Esophagus mucosa (tissue), 1 donor: ENCODE measurements at places on chromosomes 3 and 15. TPM values are rescaled to one million over a fixed set of nuclear protein-coding genes. Genes with fewer than 3 reads are reported as not detected.

- ATAC-seq: no peak
Observed at GRCh38 chr3:159987291-159987711, 1.3 kb upstream of the IL12A start.

GRCh38 chr3:126305427-126305826 lies 51.8 kb downstream of the KLF15 start:
- ATAC-seq: no peak

RYR3 gene
- 0.72 TPM for total RNA-seq

GRCh38 chr15:84790676-84791075 lies 26.5 kb upstream of the ALPK3 start:
- no peak for ATAC-seq

DNA sequence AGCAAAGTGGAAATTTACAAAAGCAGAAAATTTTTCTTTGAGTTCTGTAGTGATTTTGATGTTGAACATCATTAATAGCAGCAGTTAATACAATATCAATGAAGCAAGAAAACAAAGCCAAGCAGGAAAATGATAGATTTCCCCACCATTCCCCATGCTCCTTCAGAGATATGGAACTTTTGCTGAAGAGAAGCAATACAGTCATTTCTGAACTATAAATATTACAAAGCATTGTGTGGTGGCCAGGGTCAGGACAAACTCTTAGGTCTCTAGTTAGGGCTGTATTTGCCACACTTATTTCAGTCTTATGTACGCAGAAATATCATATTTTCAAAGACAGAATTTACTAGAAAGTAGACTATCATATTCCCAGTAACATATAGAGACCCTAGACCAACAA lies 88.8 kb upstream of the P3H2 start:
- no peak for ATAC-seq

DNA sequence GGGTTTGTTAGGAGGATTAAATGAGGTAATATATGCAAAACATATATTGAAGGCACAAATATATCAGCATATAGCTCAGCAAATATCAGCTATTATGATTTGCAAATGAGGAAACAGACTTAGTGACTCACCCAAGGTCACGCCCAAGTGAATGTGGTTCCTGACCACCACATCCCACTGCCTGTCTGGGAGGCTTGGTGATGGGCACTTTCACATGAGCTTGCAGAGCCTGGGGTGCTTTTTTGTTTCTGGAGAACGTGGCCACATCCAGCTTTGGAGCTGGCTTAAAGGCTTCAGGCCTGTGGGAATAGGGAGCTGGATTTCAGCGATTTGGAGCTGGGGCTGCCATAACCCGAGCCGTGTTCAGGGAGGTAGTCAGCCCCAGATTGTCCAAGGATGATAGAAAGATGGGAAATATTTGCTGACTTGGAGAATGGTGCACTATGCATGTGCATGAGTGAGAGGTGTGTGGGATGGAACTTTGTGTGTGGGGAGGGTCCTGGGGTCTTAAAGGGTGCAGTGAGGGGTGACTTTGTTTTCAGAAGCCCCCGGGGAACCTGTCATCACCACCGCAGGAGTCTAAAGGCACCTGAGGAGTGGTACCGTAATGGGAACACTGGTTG lies 12.0 kb upstream of the FGD5 start:
- no peak for ATAC-seq

DNA sequence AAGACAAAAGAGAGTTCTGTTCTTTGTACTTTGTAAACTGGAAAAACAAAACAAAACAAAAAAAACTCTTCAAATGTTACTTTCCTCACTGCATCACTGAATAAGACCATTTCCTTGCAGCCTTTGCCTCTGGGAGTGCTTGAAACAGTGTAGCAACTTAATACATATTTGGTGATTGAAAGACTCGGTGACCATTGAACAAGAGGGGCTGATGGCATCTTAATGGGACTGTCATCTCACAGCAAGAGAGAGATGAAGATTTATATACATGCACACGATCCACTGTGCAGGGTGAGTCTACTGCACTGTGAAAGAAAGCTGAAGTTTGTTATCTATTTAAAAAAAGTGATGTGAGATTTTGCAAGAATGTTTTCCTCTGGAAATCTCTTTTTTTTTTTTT lies 111.9 kb upstream of the KLHL25 start:
- no peak for ATAC-seq

DNA sequence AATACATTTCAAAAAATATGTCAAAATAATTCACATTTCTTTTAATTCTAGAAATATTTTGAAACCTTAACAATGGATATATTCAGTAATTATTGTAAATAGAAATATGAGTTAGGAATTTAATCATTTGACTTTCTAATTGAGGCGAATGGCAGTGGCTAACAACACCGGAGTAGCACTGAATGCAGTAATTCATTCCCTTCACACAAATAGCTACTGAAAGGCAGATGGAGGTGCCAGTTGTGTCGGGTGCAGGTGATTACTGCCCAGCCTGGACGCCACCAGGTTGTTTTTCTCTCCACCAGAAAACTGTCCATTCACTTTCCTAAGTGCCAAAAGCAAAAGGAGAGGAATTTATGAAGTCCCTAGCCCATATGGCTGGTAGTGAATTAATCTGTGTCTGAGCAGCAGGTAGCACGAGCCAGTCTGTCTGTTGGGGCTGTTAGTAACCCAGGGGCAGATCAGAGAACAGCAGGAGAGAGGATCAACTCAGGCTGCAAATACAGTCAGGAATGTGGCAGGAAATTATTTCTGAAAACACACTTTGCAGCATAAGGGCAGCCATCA lies 79.3 kb upstream of the GMNC start:
- ATAC-seq: no peak

WDR93 gene
- not detected for total RNA-seq

GRCh38 chr3:115616461-115616860 lies 6.8 kb upstream of the GAP43 start:
- ATAC-seq: no peak

PLA1A gene
- total RNA-seq: 0.92 TPM

MESP2 gene
- 0.40 TPM for total RNA-seq

GNAT1 gene
- 0.08 TPM for total RNA-seq

DNA sequence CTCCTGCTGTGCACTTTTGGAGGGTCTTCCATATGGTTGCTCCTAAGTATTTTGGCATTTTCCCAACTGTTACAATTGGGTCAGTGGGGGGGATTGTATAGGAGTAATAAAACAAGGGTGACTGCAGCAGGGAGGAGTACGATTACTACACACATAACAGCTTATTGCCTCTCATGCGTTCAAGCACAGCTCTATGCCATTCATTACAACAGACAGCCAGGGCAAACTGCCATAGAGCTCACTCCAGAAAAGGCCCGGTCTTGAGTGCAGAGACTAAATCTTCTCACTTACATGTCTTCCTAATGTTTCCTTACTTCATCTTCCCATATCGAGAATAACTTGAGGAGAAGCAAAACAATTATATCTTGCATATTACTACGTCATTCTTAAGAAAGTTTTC lies 1.4 kb upstream of the CHMP2B start:
- ATAC-seq: peak; percentile 50

CHL1 gene
- total RNA-seq: 10.0 TPM

DNA sequence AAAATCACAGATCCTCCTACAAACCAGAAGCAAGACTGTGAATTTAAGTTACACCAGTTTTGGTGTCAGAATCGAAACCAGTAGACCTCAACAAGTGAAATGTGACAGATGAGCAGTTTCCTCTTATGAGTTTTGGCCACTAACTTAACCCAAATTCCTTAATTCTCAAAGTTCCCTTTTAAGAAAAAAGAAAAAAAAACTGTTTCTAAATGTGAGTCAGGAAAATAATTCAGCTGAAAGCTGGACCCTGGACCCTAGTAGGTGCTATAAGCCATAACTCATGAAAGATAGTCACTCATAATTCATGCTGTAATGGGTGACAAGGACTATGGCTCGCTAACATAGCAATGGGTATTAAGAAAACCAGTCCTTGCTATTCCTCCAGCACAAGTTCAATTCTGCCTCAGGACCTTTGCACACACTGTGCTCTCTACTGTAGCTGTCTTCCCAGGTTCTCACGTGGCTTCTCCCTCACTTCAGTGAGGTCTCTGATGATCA lies 9.0 kb upstream of the THRB start:
- ATAC-seq: no peak

DNA sequence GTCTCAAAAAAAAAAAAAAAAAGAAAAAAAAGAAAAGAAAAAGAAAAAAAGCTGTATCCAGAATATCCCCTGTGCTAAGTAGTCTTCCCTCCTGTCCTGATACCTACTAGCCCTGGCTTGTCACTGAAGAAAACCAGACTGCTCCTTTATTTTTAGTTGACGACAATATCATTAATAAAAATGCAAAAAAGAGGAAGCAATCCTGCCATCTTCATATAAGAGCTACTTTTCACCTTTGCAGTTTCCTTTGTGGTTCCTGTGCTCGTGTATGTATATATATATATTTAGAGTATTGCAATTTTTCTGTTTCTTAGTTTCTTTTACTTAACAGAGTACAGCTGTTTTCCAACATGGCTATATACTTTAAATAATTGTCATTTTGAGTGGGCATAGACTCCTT lies 13.6 kb downstream of the C3orf20 start:
- no peak for ATAC-seq

DNA sequence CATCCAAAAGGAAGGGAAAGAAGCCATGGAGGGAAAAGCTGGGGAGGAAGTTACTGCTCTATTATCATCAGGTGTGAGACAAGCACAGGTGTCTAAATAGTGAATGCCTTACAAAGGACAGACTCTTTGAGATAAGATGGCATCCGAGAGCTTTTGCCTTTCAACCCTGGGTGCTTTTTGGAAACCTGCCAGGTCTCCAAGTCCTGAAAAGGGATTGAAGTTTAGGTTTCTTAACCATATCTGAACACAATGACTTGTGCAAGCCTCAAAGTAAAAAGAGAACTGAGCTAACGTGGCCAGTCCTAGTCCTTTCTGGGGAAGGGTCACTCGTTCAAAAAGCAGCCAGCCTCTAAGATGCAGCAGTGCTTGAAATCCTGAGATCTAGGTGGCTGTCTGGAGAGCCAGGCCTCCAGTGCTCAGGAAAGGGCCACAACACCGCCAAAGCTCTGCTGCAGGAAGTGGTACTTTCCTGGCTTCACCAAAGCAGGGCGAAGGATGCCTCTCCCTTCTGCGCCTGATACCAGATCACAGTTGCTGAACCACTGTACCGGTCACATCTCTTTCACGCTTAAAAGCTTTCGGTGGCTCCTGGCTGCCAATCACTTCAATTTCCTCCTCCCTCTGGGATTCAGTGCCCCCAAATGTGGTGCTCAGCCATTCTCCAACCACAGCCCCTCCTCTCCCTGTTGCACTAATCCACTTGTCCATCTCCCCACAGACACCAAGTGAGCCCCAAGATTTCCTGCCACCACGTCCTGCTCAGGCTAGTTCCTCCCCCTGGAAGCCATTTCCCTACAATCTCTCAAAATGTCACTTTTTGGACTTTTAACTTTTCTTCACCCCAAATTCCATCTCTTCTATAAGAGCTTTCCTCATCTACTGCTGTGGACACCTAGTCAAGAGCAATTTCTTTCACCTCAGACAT lies 104.1 kb upstream of the LPP start:
- no peak for ATAC-seq

ZFAND6 gene
- 42.8 TPM for total RNA-seq

DNA sequence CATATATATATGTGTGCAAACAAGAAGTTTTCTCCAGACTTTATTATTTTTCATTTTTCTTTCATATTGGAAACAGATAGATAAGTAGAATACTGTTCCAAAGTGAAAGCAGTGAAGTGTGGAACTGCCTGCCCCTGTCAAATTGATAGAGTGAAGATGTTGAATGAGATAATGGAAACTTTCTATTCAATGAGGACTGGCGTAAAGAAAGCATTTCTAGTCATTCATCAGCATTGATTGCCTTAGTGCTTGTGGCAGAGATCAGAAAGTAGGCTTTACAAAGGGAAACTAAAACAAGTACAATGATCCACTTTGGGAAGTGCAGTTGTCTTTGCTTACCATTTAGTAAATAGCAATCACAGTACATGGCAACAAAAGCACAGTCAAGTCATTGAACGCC lies 300.0 kb downstream of the CADM2 start:
- ATAC-seq: no peak

TLR9 gene
- total RNA-seq: 0.04 TPM

DNA sequence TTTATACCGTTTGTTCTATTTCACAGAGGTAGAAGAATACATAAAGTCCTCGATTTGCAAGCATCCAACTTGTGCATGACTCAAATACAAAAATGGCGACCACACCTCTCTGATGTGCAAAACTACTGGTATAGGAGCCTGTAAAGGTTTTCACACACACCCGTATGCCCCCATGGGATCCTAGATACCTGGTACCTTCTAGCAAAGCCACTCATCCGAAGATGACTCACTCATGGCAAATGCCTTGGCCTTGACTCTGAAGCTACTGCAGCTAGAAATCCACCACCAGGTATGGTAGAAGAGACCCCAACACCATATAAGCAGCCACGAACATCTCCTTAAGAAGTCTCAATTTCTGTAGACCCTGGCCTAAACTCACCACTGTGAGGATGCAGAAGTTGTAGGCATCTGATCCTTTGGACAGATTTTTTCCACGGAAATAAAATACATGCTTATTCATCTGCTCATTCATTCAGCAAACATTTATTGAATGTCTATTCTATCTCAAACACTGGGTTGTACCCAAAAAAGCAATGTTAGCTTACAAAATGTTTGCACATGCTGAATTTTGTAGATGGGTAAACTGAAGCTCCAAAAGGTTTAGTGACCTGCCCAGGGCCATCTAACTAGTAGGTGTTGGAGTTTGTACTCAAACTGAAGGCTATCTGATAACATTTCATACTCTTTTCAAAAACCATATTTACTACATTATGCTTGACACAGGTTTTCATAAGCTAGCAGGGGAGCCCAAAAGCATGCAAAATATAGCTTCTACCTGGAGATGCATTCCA lies 158.8 kb downstream of the RORA start:
- no peak for ATAC-seq

GRCh38 chr15:64155802-64156651 lies 4.5 kb downstream of the SNX22 start:
- ATAC-seq: no peak

MITF gene
- 2.1 TPM for total RNA-seq

- no peak for ATAC-seq
Observed at GRCh38 chr3:29201604-29202003, 79.3 kb upstream of the RBMS3 start.

GRCh38 chr3:51683566-51683965 lies 12.5 kb downstream of the TEX264 start:
- no peak for ATAC-seq

DNA sequence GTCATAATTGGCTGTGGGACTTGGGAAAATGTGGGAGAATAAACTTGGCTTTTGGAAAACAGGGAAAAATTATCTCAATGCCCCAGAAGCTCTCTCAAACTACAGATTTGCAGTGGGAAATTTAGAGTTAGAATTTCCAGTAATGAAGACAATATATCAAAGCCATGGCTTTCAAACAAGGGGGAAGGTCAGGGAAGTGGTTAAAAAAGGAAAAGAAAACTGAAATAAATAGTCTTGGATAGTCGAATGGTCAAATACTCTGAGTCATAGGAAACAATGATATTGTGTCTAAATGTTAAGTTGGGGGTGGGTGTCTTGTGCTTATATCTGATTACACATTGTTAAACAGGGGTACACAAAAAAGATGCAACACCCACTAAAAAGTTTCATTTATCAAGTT lies 272.4 kb upstream of the COL8A1 start:
- no peak for ATAC-seq
